HCT116 (cell line): ENCODE measurements at places on chromosomes 2 and 18.
A peak's percentile ranks its signal among the peaks of the same experiment; 100 is the strongest.

- no peak for DNase-seq
These were observed 3.9 kb downstream of the TWIST2 start for GRCh38 chr2:238851761-238852160.

DNA sequence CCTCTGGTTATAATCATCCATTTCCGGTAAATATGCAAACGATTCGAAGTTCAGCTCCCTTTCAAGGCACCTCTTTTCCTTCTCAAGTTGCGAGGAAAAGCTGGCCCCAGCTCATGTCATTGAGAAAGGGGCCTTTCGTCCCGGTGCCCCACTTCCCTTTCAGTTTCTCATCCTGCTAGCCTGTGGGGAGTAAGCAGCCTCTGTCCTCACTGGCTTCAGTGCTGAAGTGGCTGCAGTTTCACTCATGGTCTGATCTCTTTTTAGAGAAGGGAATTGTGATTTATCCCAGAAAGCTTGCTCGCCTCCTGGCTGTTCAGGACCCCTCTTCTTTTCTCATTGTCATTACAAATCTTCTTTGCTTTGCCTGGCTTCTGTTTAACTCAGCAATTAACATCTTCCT, 207.5 kb downstream of the NR4A2 start:
- no peak for DNase-seq

DNA sequence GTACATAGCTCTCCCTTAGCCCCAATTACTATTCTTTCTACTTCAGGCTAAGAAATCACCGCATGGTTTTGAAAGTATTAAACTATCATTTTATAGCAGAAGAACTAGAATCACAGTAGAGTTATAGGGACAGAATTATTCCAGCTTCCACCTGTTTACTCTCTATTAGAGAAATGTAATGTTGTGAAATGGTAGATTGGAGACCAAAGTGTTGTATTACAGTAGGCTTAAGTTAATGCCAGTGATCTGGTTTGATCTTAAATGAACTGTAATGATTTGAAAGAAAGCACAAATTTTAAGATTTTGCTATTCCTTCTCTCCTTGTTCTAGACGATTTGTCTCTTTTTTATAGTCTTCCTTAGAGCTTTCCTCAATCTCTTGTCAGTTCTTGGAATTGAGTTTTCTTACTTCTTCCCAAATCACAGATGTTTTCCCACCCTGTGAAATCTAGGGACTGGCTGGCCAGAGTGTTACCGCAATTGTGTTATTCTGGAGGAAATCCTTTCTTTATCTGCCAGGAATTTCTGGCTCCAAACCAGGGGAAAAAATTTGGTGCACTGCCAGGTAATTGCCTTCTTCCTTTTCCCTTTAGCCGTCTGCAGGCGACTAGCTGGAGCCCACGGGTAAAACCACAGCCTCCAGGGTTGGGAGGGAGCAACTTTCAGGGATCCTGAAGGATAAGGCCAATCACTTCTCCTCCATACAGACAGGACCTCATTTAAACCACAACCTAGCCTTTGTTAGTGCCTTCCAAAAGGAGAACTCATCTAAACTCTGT, 51.7 kb downstream of the NOP58 start:
- peak; percentile 15 for DNase-seq

DNA sequence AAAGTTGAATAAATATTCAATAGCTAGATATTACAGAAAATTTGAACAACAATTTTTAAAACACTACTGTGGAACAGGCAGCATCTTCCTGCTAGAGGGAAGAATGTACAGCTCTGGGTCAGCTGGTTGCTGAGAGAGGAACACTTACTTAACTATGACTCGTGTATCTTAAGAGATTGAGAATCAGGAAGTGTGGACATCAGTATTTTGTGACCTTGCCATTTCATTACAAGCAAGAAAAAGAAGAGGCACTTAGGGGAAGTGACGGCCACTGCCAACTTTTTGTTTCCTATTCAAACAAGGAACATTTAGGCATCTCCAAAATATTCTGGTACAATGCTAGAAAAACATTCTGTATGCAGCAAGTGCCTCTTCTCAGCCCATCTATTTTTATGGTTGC, 45.9 kb downstream of the ITPRID2 start:
- DNase-seq: no peak

- DNase-seq: no peak
These were observed 205.7 kb downstream of the DSEL start for GRCh38 chr18:67310826-67311225.

DNA sequence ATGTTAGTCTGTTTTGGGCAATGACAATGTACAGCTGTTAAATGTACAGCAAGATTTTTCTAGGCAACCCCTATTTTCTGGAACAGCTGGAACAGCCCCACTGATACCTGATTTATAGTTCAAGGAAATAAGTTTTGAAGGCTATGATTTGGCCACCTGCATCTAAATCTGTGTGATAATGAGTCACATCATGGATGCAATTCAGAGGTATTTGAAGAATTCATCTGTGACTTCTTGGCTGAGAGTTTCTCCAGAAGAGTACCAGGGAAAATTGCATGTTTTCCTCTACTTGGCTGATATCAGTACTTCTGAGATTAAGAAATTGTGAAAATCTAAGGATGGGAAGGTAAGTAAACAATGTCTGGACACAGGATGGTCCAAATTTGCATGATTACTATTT, 40.7 kb upstream of the NT5C1B start:
- DNase-seq: no peak

GRCh38 chr2:238859636-238860347, 11.9 kb downstream of the TWIST2 start:
- no peak for DNase-seq

DNA sequence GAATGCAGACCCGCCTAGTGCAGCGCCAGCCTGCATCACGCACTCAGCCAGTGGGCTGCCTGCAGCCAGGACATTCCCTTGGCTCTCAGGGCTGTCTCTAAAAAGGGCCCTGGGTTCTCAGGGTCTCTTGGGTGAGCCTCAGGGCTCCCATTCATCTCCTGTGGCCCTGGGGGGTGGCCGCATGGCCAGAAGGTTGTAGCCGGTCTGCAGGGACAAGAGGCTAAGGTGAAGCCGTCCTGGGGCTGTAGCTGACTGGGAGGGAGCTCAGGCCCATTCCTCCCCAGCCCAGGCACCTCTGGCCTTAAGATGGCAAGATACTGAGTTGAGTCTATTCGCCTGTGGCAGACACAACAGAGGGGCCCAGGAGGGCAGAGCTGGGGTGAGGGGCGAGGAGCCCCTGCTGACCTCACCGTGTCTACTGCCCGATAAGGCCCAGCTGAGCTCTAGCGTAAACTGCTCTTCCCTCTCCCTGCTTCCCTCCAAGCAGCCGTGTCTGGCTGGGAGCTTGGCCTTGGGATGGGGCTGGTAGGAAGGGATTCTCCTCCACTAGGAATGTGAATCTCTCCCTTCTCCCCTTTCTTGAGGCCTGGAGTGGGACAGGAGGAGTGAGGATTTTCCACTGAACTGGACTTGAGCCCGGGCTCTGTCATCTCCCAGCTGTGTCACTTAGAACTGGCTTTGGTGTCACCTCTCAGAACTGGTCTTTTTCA, 37.9 kb downstream of the INHBB start:
- DNase-seq: no peak

GRCh38 chr18:3218819-3219218, 949 bp downstream of the MYOM1 start:
- no peak for DNase-seq

DNA sequence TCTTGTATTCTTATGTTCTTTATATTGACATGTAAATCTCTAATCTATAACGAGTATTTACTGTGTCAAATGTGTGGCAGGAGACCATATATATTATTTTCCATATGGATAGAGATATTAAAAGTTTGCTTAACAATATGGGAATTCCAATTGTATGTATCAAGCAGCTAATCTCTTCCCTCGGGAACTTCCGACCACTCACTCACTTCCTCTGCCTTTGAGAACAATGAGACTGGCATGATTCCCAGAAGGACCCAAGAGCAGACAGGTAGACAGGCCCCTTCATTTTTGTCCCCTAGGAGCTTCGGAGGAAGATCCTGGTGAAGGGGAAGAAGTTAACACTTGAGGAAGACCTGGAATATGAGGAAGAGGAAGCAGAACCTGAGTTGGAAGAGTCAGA, 24.1 kb downstream of the PLCD4 start:
- peak; percentile 6 for DNase-seq

GRCh38 chr2:187879491-187879890, 325.3 kb upstream of the TFPI start:
- DNase-seq: no peak

GRCh38 chr2:222797261-222797660, 63.6 kb upstream of the ACSL3 start:
- DNase-seq: no peak

DNA sequence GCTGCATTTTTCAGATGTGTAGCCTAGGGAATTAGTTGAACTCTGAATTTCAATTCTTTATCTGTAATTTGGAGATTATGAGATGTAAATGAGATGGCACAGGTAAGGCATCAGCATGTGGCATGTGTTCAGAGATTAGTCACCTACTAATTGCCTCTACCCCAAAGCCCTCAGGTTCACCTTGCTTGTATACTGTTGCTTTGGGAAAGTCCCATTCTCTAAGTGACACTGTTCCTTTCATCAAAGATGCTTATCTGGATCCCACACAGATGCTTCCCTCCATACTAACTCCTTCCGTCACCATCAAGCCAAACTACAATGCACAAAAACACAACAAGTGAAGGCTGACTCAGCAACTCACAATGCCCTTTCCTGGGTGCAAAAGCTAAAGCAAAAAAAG, 143.7 kb downstream of the LRATD1 start:
- DNase-seq: no peak

DNA sequence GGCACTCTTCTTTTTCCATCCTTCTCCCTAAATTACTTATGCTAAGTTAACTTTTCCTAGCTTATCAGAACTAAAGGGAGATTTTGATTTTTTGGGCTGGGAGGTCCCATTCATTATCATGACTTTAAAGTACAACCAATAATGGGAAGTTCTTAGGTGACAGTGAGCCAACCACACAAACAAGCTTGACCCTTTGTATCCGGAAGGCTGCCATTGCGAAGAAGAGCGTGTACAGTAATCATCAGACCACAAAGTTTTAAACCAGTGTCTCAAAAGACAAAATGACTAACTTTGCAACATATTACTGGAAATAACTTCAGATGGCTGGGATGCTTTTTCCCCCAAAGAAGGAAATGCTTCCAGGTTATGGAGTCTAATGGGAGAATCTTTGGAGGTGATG, 298.1 kb downstream of the TGIF1 start:
- DNase-seq: no peak

- no peak for DNase-seq
These were observed 277.3 kb downstream of the PTPRM start for GRCh38 chr18:7844418-7844817.

GRCh38 chr2:121502781-121503180, 27.9 kb upstream of the RNU4ATAC start:
- DNase-seq: no peak
